NCI-H2171 (cell line): ENCODE measurements at places on chromosomes 5 and 9.

- DNase-seq = no peak
Observed at GRCh38 chr9:130321539-130321938, 56.0 kb downstream of the HMCN2 start.

DNA sequence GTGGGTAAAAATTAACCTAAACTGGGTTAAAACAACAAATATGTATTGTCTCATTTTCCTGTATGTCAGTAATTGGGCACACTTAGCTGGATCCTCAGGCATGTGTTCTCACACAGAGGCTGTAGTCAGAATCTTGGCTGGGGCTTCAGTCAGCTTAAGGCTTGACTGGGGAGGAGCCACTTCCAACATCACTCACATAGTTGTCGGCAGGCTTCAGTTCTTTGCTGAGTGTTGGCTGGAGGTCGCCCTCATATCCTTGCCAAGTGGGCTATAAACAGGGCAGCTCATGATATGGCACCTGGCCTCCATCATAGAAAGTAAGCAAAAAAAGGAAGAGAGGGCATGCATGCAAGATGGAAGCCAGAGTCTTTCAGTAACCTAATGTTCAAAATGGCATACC, 173.0 kb downstream of the GIN1 start:
- DNase-seq = no peak

DNA sequence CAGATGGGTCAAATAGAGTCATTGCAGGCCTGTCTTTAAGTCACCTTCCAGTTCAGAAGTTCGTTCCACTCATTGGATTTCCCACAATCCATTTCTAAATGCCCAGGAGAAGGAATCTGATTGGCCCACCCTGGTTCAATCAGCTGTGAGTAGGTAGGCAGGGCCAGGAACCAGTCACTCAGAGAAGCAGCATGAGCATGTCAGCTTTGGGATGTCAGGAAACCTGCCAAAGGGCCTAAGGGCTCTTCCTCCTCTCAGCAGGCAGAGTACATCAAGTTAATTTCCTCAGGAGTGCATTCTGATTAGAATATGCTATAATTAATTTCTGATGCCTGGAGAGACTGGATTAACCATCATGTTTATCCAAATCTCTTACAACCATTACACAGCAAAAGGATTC, 412.9 kb upstream of the CCNH start:
- DNase-seq = no peak

DNA sequence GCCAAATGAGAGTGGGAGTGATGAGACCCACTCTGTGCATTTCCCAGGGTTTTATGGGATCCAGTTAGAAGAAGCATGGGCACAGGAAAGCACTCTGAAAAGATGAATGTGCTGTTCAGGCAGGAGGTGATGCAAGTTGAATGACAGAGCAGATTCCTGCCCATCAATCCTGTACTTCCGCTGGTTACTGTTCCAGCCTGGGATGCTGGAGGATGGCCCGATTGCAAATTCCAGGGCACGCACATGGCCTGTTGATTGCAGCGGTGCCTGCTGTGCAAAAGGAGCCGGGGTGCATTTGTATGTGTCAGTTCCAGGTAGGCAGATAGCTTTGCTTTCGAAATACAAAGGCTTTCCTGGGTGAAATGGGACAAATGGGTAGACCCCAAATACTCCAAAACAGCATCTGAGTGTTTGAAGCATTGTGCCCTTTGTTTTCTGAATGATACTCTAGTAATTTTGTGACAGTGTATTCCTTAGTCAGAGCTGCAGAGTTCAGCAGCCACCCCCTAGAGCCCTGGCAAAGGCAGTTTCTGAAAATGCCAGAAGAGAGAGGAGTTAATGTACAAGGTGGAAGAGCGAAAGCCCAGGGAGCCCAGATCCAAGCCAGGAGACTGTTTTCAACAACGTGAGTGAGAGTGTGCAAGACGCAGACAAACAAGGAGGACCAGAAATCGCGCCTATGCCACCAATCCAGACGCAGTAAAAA, 454.2 kb upstream of the CLINT1 start:
- DNase-seq = no peak

DNA sequence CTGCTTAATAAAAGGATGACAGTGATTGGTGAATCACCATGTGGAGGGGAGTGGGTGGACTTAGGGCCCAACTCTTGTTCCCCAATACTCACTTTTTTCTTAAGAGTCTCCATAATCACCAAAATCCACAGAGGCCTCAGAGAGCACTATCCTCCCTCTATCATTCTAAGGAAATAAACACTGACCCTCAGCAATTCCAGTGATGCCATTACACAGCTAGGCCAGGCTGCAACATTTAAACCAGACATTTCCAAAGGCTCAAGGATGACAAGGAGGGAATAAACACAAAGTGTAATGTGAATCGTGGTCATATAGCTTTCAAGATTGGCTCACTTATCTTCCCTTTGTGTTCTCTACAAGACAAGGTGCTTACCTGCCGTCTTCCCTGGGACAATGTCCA, 2.4 kb upstream of the ARSI start:
- DNase-seq = no peak

DNA sequence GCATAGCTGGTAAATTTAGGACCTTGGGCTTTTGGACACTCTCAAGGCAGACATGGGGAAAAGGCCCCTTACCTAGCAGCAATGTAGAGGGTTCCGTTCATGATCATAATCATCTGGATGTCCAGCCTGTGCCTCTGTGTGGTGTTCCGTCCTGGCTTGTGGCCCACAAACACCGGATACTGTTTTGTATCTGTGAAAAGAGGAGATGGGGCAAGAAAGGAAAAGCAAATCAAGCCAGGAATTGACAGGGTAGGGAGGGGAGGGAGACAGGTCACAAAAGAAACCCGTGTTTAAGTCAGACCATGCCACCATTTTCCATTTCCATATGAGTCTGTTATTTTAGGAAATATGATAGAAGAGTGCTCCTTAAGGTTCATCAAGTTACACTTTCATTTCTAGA, 72.5 kb downstream of the SEMA6A start:
- DNase-seq = no peak
